Stimulated activated naive CD8-positive, alpha-beta T cell treated with anti-CD3 and anti-CD28 coated beads, Interleukin-15, Interleukin-2, amounts not matched to agents 100 U/mL and 50 U/mL, for 24 hours (primary cell): ENCODE measurements at places on chromosomes 11 and 22.

DNA sequence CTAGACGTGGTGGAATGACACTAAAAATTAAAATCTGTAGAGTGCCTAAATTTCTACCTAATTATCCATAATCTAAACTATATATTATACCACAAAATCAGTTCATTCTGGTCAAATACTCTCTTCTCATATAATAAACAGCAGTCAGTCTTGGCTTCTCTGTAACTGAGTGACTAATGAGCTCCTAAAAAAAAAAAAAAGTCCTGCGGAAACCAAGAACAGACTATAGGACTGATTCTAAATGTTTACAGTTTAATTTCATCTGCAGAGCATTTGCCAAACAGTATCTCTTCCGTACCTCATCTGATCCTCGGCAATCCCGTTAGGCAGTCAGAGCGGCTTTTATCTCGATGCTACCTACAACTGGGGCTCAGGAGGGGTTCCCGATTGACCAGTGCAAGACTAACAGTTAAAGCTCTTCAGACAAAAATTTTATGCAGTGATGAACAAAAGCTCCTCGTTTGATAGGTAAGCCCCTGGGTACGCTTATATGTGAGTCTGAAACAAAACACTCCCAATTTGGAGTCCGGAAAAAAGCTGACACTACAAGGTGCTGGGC lies 686 bp downstream of the KIF18A start:
- DNase-seq, result no peak

- DNase-seq, result no peak
Observed at GRCh38 chr11:112748713-112749543, 212.3 kb upstream of the NCAM1 start.

- no peak for DNase-seq
Observed at GRCh38 chr22:42623301-42623751, 8.6 kb upstream of the POLDIP3 start.

- no peak for DNase-seq
Observed at GRCh38 chr11:84865257-84865656, 761.9 kb downstream of the DLG2 start.

DNA sequence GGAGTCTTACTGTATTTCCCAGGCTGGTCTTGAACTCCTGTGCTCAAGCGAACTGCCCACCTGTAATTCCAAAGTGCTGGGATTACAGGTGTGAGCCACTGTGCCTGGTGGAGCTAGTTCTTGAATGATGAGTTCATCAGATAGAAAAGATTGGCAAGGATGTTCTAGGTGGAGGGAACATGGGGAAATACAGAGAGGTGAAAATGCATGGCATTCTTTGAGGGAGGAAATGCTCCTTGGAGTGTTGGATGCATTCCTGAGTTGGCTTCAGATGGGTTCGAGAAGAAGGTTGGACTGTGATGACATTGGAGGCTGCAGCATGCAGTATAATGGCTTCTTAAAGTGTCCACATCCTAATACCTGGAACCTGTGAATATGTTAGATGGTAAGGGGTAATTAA lies 4.4 kb downstream of the DDX10 start:
- no peak for DNase-seq

DNA sequence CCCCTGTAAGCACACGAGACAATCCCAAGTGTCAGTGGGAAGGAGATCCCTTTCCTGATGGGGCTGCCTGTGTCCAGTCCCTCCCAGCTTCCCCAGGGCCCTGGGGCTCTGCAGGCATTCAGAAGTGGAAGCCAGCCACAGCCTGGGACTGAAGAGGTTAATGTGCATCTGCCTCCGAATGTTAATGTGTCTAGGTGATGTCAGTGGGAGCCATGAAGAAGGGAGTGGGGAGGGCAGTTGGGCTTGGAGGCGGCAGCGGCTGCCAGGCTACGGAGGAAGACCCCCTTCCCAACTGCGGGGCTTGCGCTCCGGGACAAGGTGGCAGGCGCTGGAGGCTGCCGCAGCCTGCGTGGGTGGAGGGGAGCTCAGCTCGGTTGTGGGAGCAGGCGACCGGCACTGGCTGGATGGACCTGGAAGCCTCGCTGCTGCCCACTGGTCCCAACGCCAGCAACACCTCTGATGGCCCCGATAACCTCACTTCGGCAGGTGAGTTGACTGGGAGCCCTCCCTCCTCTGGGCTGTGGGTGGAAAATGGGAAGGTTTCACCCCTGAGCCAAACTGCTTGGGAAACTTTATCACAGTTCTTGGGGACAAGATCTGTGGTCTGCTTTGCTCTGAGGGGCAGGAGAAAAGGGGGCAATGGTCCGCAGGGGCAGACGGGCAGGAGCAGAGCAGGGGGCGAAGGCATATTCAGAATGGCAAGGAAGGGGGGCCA lies at the start of gene MCHR1:
Gene MCHR1, plus strand, starts transcription at position 236 of the 715 bp plus-strand sequence. Its CDS starts 169 bp downstream, at position 405.
- DNase-seq, result no peak

DNA sequence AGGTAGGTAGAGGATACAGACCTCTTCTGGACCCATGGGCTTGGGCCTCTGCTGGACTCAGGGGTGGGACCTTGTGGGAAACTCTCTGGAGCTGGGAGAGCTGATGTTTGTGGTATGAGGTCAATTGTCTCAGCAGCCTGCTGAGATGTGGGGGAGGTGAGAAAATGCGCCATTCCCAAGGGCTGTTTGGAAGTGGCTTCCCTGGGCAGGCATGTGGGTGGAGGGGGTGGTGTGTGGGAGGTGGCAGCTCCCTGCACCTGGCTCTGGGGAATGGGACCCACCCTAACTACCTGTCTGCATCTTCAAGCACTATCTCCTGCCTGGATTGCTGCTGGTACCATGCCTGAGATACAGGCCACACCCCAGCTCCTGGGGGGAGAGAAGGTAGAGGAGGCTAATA lies 97.4 kb upstream of the THY1 start:
- no peak for DNase-seq

DNA sequence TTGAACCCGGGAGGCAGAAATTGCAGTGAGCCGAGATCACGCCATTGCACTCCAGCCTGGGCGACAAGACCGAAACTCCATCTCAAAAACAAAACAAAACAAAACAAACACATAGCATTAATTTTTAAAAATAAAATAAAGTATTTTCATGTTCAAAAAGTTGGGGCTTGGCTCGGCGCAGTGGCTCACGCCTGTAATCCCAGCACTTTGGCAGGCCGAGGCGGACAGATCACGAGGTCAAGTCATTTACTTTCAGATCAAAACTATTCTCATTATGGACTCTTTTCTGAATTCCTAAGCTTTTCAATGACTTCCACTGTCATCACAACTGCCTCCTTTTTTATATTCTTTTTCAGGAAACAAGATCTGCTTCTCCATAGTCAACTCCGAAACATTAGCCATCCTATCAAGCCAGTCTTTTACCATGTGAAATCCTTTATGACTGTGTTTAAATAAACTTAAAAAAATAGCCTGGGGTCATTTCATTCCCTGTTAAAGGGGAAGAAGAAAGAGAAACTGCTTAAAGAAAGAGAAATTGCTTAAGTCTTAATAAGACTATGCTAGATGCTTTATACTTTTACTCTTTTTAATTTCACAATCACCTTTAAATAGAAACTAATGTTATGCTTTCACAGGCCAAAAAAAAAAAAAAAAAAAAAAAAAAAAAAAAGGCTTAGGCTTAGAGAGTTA lies 13.1 kb upstream of the CHRNA10 start:
- DNase-seq, result no peak

- no peak for DNase-seq
Observed at GRCh38 chr11:90235526-90235925, 12.7 kb upstream of the CHORDC1 start.

DNA sequence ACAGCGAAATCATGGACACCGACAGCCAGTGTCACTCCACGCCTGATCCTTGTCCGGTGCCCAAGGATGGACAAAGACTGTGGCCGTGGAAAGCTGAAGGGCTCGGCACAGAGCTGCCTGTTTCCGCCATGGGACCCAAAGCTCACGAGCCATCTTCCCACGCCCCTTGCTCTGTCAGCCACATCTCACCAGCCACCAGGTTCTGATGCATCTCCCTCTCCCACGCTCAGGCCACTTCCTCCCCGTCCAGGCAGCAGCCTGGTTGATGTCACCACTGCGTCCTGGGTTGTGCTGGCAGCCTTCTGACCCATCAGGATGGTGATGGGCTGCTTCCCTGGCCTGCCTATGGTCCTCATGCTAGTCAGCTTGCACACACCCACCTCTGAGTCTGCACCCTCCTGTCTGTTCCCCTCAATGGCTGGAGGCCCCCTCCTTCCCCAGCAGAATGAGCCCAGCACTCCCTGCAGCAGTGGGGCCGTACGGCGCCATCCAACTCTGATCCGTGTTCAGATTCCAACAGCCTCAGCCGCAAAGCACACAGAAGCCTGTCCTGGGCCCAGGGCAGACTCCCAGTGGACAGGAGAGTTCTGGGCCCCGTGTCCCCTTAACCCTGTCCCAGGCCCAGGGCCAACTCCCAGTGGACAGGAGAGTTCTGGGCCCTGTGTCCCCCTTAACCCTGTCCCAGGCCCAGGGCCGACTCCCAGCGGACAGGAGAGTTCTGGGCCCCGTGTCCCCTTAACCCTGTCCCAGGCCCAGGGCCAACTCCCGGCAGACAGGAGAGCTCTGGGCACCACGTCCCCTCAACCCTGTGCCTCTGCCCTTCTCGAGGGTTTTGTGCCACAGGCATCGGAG lies 259.5 kb downstream of the BRD1 start:
- no peak for DNase-seq

- DNase-seq, result no peak
Observed at GRCh38 chr11:86990515-86990914, 35.3 kb upstream of the FZD4 start.

DNA sequence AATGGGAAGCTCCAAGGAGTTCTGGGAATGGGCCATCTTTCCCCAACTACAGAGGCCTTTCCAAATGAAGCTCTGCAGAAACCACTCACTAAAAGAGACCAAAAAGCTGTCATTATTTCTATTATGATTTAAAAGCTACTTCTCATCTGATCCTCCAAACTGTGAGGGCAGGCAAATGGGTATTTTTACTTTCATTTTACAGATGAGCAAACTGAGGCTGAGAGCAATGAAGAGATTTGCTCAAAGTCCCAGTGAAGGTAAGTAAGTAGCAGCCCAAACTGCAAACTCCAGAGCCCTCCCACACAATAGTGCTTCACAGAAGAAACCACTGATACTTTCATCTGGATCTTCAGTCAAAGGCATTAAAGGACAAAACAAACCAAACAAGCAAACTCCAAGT lies 1.4 kb downstream of the RSPH14 start:
- no peak for DNase-seq

- no peak for DNase-seq
Observed at GRCh38 chr11:69630017-69630416, 10.9 kb upstream of the CCND1 start.

GRCh38 chr11:10379022-10379421 lies 74.1 kb downstream of the ADM start:
- no peak for DNase-seq

DNA sequence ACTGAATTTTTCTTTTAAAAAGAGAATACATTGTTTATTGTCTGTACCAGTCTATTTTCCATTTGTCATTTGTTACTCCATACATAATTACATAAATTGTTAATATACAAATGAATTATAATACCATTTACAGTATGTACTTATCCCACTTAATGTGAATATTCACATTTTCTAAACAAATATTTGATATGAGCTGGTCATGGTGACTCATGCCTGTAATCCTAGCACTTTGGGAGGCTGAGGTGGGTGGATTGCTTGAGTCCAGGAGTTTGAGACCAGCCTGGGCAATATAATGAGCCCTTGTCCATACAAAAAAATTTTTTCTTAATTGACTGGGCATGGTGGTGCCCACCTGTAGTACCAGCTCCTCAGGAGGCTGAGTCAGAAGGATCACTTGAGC lies 6.8 kb downstream of the SC5D start:
- DNase-seq, result no peak

DNA sequence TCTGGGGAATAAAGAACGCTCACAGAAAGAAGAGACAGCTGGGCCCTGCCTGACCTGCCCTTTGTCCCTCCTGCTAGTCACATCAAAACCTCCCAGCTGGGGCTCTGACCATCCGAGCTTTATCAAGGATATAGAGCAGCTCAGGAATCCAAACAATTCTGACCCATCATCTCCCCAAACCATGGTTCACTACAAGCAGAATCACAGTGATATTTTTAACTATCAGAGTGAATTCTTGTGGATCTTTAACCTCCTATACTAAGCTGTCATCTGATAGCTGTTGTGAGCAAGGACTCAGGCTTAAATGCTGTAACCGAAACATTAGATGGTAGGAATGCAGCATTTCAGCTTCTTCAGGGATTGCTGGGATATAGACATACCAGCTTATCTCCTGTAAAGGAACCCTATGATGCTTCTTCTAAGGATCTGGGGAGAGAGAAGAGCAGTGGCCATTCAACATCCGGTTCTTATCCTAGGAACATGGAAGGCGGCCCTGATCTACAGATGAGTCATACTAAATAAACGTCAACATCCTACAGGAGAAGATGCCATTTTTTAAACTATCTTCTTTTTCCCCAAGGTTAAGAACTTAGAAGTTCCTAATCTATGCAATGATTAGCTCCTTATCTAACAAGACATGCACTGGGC lies 84.7 kb upstream of the AKIP1 start:
- no peak for DNase-seq

GRCh38 chr11:65260756-65261590 lies 789 bp upstream of the POLA2 start:
- DNase-seq, result no peak

DNA sequence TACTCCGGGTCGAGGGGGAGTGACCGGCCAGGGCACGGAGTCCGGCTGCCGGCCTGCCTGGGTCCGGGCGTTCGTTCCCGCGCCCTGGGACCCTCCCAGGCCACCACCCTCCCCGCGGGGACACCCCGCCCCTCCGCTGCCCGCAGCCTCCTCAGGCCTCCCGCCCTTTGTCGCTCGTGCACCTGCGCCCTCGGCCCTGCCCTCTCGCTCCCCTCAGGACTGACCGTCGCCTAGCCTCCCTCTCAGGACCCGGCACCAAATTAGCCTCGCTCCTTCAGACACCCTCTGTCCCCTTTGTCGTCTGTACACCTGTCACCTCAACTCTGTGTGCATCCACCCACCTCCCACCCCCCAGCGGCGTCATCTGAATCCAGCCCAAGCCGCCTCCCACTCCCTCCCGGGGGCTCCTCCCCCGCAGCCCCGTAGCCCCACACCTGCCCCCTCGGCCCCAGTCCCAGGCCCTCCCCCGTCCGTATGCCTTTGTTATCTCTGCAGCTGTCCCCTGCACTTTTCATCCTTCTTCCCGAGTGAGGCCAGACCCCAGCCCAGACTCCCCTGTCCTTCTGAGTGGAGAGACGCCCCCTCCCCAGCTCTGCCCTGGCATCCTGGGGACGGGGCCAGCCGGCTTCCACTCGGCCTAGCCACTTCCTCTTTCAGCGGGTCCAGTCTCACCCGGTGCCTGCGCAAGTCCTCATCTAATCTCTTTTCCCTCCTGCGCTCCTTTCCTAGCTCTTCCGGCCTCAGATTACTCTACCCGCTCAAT lies 643 bp downstream of the TIGD3 start:
- peak; percentile 48 for DNase-seq

GRCh38 chr22:42080287-42080686 lies 787 bp downstream of the SMDT1 start:
- no peak for DNase-seq

DNA sequence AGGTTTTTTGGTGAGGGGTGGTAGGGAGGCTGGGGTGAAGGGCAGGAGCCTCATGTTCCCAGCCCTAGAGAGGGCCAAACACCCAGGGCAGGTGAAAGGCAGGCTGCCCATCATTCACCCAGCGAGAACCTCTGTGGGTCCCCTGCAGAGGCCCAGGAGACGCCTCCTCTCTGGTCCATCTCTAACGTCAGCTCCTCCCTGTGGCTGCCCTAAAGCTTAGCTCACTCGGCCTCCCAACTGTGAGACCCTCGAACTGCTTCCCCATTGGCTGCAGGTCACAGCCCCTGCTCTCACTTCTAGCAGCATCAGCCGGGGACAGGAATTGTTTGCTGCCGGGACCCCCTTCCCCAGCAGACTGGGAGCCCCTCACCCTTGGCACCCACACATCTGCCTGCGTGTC lies 615 bp upstream of the NFAM1 start:
- DNase-seq, result no peak

GRCh38 chr11:72038491-72038890 lies 39.8 kb downstream of the IL18BP start:
- DNase-seq, result no peak
